ENCODE measurements at places on chromosomes 6 and 20.

- DNase-seq: no peak
Observed at GRCh38 chr6:79238919-79239318, 4.4 kb upstream of the HMGN3 start.

GRCh38 chr6:137282254-137282653 lies 63.1 kb upstream of the IFNGR1 start:
- no peak for DNase-seq

DNA sequence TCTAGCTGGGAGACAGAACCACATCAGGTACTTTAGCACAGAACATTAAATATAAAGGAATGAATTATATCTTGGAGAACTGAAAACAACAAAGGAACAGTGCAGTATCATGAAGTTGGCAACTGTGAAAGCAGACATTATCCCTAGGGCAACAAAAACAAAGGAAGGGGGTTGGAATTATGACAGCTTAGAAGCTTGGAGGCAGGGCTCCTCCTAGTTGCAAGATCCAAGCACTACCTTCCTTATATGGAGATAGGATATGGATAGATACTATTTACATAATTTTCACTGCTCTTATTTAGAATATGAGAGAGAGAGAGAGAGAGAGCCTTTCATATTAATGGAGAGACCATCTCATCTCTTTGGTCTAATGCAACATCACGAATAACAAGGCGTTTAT lies 27.0 kb downstream of the TMEM14A start:
- no peak for DNase-seq

DNA sequence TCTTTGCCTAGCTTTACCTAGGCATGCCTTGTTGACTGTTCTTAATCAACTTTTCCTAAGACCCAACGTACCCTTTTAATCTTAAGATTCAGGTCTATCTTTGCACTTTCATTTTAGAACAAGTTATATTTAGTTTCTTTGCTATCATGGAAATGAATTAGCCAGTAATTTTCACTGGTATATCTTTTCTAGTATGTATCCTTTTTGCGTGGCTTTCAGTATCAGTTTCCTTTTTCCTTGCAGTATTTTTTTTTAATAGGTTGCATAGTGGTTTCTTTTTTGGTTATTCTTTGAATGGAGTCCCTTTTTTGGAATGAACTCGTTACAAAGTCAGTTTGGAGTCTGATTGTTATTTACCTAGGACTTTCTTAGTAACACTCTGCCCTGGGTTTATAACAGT lies 7.3 kb downstream of the ANKEF1 start:
- DNase-seq: no peak

- no peak for DNase-seq
Observed at GRCh38 chr20:35988910-35989463, 20.6 kb downstream of the CNBD2 start.

GRCh38 chr6:27836783-27837624 lies 75.2 kb downstream of the OR2B2 start:
- no peak for DNase-seq

DNA sequence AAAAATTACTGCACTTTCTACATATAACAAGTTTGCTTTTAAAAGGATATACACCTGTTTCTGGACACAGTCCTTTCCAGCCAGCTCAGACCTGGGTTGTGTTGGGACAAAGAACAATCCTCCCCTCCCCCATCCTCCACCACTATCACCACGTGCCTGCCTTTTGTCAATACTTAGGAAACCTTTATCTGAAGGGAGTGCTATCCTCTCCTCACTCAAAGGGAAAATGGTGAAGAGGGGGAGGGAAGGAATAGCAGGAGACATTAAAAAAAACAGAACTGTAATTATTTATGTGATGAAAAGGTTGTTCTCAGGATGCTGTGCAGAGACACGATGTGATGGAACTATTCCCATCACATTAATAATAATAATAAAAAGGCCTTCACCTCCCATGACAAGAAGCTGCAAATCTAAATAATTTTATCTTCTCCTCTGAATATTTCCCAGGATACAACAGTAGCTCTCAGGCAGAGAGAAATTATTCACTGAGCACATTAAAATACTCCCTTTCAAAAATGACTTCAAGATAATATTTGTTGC lies 105.5 kb downstream of the NRSN1 start:
- DNase-seq: no peak

DNA sequence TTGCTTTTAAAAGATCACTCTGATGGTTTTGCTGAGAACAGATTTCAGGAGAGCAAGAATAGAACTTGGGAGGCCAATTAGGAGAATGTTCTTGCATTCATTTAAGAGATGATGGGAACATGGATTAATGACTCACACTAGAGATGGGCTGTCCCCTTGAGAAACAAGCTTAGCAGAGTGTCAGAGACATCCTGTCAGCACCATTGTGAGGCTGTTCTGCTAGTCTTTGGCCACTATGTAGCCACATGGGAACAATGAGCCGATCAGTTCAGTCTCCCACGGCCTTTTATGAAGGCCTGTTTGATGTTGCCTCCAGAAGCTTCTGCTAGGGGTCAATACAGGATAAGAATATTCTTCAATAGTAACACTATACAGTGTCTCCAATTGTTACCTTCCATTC lies 113.0 kb upstream of the EYA4 start:
- no peak for DNase-seq

DNA sequence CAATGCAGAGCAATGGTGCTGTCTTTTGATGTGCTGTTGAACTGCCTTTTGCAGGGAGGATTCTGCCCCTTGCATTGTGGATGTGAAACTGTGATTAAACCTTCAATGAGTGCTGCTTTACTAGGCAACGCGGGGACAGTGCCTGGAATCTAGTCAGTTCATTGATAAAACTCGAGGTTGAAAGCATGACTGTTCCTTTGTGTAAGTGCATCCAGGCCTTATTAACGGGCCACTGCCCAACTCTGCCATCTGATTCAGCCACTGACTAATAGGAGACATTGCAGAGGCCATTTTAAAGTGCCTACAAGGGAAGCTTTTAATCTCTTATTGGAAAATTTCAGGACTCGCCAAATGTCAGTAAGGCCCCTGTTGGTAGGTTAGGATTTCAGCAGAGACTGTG lies 49.3 kb downstream of the SLC35F1 start:
- no peak for DNase-seq

- no peak for DNase-seq
Observed at GRCh38 chr6:30769088-30769852, 24.9 kb upstream of the IER3 start.

- DNase-seq: no peak
Observed at GRCh38 chr20:7672571-7672970, 267.7 kb downstream of the HAO1 start.

DNA sequence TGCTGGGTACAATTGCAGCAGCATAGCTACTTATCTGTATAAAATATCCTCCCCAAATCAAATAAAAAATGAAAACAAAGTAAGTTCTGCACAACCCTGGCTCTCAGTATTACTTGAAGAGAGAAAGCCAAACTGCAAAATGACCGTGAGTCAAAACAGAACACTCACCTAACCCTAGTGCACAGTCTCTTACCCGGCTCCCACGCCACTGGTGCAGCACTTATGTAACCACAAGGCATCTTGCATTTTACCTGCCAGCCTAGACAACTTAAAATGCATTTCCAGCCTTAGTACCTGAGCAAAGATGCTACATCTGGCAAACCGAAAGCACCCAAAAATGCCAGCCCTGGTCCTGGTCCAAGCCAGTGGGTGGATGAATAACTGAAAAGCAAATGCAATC lies 12.4 kb upstream of the SIRPB1 start:
- DNase-seq: no peak

GRCh38 chr6:34182751-34183531 lies 37.1 kb upstream of the GRM4 start:
- no peak for DNase-seq

- DNase-seq: no peak
Observed at GRCh38 chr6:20633566-20634340, 99.5 kb downstream of the CDKAL1 start.

DNA sequence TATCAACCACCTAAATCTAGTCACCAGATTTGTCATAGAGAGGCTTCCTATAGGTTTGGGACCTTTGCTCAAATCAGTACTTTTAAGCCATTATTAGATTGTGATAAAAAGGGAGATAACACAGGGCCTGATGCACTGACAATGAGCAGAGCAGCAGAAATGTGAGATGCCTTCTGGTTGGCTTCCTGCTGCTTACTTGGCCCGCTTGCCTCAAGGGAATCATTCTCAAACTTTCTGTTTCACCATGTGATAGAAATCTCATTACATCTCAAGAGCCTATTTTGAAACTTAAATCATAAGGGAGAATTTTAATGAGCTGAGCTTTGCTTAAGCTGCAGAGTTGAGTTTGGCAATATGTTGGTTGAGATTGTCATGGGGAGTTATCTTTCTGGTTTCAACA lies 606.0 kb downstream of the DHX35 start:
- DNase-seq: no peak

DNA sequence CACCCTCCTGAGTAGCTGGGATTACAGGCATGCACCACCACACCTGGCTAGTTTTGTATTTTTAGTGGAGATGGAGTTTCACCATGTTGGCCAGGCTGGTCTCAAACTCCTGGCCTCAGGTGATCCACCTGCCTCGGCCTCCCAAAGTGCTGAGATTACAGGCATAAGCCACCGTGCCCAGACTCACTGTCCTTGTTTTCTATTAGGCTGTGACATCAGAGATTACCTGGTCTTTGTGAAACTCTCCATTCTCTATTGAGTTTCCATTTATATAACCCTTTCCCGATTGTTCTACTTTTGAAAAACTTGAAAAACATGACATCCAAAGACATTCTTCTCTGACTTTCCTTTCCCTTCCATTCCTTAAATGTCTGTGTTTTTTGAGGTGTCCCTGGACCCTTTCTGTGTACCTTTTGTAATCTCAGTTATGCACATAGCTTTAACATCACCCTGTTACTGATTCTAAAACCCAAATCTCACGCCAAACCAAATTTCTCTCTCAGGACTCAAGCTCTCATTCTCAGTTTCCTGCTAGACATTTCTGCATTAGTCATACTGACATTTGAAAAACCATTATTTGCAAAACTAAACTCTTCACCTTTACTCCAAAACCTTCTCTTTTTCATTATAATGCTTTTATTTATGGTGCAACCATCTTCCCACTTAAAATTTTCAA lies 137.0 kb downstream of the KHDC1L start:
- DNase-seq: no peak

DNA sequence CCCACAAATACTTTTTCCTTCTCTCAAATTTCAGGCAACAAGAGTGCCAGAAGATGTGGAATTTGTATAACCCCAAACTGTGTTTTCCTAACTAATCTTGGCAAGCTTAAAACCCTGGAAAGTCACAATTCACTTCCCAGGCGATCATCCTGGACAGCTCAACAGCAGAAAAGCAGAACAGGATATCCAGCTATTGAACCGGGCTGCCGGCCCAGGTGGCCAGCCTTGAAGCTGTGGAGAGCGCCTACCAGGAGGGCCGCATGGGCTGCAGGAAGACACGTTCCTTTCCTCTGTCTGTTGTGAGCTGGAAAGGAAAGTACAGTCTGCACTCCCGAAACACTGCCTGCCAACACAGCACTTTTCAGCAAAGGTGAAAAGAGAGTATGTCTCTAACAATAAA lies 719.7 kb upstream of the MARCKS start:
- peak; percentile 12 for DNase-seq

Measured in right cardiac atrium (tissue), 5 donors.